ENCODE measurements at places on chromosomes 2 and 18.

DNA sequence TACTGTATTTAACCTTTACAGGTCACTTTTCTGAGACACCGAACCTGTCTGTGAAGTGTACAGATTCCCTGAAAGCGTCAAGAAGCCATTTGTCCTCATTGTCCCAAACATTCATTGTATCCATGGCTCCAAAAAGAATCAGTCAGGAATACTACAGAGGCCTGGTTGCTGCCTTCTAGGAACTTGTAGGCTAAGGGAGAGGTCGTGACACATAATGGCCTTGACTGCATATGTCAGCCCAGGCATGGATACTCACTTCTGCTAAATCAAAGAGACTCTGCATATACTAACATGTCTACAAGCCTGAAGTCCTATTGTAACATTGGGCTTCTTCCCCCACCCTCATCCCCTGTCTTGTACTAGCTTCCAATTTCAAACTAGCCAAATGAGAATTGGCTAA lies 40.2 kb downstream of the ONECUT2 start:
- DNase-seq = no peak

GRCh38 chr18:74303936-74304335 lies 11.7 kb upstream of the C18orf63 start:
- DNase-seq = no peak

- no peak for DNase-seq
Measured at GRCh38 chr2:240557101-240557751, 562 bp downstream of the ANKMY1 start.

GRCh38 chr2:160214461-160215445 lies 14.7 kb upstream of the ITGB6 start:
- DNase-seq = no peak

- DNase-seq = no peak
Measured at GRCh38 chr2:172516299-172516698, 39.6 kb upstream of the PDK1 start.

- no peak for DNase-seq
Measured at GRCh38 chr2:17573085-17573803, 32.7 kb downstream of the VSNL1 start.

- DNase-seq = no peak
Measured at GRCh38 chr2:96903815-96904214, 33.9 kb upstream of the SEMA4C start.

- DNase-seq = no peak
Measured at GRCh38 chr18:42328931-42329330, 373.9 kb downstream of the PIK3C3 start.

DNA sequence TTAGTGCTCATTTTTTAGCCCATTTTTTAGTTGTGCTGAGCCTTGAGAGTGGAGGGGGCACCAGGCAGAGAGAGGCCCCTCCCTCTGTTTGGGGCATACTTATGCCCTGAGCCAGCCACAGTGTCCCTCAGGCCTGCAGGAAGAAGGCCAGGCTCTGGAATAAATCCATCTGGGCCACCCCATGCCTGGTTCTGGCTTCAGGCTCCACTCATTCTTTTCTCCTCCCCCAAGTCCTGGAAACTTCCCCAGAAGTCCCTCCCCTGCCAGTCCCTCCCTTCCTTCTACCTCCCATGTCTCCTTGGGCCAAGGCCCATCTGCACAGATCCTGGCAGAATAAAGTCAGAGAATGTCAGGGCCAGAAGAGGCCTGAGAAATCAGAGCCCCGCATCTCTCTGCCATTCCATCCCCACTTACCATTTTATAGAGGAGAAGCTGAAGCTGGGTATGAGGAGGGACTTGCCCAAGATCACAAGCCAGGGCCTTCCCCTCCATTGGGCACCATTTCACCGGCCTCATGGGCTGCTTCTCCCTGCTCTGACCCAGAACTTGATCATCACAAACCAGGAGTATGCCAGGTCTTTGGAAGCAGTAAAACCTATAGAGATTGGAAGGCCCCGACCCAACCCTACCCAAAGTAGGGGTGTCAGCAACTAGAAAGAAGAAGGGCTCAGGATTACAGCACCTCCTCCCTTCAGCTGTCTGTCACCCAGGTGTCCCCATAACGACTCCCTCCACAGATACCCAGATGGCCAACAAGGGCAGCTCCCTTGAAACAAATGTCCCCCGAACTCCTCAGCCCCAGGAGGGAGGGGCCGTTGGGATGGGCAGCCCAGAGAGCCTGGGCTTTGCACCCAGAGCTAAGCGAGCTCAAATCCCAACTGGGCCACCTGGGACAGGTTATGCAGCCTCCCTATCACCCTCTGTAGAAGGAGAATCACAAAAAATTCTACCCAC lies 108.4 kb downstream of the POLR1A start:
- DNase-seq = no peak

DNA sequence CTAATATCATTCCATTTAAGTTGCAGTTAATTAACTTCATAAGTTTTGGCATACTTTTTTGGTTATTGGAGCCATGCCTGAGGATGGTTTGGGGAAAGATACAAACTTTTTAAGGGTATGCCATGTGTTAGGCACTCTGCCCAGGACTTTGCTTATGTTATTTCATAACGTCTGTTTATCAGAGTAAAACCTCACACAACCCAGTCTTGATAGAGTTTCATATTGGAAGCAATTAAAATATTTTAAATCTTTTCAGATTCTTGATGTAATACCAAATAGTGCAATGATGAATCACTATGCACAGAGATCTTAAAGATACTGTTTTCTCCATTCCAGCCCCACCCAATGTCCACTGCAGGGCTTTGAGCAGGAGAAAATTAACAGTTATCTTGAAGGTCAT lies 529.1 kb upstream of the HNMT start:
- DNase-seq = no peak

- DNase-seq = no peak
Measured at GRCh38 chr2:206856513-206856912, 82.8 kb upstream of the CPO start.

- no peak for DNase-seq
Measured at GRCh38 chr2:96960153-96960961, 26.0 kb downstream of the FAM178B start.

GRCh38 chr2:151056870-151057269 lies 204.8 kb downstream of the RBM43 start:
- no peak for DNase-seq

DNA sequence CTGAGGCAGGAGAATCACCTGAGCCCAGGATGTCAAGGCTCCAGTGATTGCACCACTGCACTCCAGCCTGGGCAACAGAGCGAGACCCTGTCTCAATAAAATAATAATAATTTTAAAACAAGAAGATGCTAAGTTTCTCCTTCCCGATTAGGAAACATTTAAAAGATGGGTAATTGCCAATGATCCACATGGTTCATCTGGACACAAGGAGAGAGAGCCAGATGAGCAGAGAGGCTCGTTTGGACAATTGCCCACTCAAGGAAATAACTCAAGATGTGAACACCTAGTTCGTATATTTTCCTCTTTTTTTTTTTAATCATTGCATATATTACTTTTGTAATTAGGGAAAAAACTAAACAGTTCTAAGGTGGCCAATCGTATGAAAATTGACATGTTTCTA lies 3.6 kb upstream of the ACTG2 start:
- no peak for DNase-seq

DNA sequence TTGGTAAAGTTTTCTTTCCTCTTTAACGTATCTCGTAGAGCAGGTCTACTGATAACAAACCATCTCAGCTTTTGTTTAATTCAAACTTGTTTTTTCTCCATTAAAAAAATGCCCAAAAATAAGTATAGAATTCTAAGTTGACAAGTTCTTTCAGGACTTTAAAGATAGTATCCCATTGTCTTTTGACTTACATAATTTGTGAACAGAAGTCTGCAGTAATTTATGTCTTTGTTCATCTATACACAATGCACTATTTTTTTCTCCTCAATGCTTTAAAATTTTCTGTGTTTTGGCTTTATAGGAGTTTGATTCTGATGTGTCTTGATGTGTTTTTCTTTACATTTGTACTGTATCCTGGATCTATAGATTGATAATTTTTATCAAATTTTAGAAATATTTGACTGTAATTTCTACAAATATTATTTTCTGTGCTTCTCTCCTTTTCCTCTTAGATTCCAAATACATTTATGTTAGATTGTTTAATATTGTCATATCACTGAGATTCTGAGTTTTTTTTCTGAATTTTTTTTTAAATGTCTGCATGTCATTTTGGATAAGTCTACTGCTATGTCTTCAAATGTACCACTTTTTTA lies 143.3 kb downstream of the FTCDNL1 start:
- no peak for DNase-seq

DNA sequence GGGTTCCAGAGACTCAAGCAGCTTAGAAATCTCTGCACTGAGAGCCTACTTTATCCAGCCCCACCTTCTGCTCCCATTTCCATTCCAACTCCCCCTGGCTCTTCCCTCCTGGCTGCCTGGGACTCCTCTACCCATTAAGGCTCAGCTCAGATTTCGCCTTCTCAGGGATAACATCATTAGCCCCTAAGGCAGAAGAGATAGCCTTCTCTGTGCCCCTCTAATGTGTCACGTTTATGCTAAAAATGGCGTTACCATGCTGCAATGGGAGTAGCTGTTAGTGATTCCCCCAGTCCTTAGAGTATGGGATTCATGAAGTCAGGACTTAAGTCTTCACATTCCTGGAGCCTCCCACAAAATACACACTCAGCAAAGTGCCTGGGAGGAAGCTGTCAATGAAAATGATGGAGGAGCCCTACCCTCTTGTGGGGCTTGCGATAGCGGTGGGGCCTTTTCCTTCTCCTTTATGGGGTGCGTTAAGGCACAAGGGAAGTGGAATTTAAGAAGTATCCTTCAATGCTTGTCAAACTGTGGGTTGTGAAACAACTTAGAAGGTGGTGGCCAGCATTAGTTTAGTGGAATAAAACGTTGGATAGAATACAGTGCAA lies 144.7 kb upstream of the COPS8 start:
- DNase-seq = no peak

GRCh38 chr2:14340703-14341102 lies 291.8 kb upstream of the LRATD1 start:
- no peak for DNase-seq

DNA sequence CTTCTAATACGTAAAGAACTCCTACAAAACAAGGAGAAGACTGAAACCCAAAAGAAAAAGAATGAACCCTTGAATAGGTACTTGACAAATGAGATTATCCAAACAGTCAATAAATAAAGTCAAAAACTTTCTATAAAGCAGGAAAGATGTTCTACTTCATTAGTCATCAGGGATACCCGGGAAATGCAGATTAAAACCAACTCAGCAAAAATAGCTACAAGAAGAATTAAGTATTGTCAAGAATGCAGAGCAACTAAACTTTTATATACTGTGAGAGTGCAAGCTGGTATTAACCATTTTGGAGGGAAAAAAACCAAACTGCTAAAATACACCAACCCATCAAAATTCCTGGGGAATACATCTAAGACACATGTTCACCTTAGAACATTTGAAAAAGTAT lies 10.4 kb downstream of the TXNL1 start:
- DNase-seq = no peak

GRCh38 chr2:69183659-69184058 lies 170.7 kb downstream of the ANTXR1 start:
- DNase-seq = no peak

DNA sequence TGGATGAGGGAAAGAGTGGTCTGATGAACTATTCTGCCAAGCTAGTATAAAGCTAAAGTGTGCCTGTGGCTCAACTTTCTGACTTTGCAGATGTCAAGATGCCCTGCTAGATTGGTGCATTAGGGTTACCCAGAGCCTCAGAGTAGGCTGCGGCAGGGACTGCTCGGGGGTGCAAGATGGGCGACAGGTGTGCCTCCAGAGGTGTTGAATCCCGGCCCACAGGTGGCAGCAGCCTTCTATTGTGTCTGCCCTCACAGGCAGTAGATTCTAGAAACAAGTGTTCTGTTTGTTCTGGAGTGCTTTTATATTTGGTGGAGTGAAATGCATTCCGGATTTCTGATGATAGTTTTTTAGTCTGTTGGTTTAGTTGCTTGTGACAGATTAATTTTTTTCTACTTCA lies 131.6 kb upstream of the IL1R2 start:
- DNase-seq = no peak

DNA sequence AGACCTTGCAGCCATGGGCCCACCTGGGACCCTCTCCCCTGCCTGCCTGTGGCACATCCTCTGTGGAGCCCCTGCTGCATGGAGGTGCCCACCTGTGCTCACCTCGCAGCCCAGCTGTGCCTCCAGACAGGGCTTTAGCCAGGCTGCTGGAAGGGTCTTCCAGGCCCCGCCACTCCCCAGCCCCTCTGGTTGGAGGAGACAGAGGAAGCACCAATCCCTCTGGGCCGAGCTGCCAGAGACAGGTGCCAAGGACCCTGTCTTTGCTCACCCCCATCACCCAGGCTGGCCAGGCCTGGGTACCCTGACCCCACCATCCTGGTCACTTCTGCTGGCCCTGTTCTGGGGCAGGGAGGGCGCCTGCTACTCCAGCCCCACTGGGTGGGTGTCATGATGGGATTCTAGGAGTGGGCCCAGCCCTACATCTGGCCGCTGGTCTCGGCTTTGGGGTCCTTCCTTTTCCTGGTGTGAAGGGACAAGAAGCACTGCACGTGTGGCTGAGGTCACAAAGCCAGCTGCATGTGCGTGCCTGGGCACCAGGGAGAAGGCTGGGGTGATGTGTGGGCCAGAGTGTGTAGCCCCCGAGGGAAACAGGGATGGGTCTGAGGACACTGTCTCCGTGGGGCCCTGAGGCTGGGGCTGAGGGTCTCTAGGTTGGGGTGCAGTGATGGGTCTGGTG lies 9.3 kb upstream of the NEU4 start:
- DNase-seq = no peak

GRCh38 chr18:765764-766549 lies 46.1 kb downstream of the YES1 start:
- no peak for DNase-seq

DNA sequence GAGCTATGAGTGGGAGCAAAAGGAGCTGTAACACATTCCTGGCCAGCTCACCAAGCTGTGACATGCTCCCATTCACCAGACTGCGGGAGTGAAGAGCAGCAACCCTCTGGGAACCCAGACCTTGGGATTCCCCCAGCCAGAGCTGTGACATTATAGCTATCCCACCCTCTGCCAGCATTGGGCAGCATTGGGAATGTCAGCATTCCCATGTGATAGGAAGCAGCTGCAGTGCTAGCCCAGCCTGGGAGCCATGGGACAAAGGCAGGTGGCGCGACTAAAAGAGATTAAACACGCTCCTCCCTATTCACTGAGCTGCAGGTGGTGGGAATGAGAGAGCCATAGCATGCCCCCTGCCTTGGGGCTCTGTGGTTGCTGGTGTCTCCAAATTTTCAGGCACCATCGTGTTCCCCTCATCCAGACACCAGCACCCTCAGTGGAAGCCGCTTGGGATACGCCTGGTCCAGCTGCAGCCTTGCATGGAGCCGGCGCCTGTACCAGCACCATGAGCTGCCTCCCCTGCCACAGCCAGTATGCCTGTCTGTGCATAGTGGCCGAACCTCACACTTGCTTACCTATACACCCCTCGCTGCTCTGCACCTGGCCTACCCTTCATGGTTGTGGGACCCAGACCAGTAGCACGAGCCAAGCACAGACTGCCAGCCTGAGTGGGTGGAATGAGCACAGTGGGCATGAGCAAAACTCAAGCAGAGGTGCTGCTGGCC lies 695.6 kb upstream of the GCFC2 start:
- no peak for DNase-seq

GRCh38 chr2:33131111-33131510 lies 184.4 kb downstream of the LTBP1 start:
- no peak for DNase-seq

- no peak for DNase-seq
Measured at GRCh38 chr2:11710210-11710609, 36.2 kb upstream of the LPIN1 start.

GRCh38 chr2:54228945-54229344 lies 27.1 kb downstream of the TSPYL6 start:
- DNase-seq = no peak

GRCh38 chr2:120990451-120990871 lies 254.8 kb downstream of the GLI2 start:
- DNase-seq = no peak

Data from cortex of kidney (tissue), 1 donor.